ENCODE measurements at places on chromosomes 7 and 10. TPM values are rescaled to one million over a fixed set of nuclear protein-coding genes. Genes with fewer than 3 reads are reported as not detected.

The CYP26A1 gene
- 0.13 TPM for total RNA-seq

GRCh38 chr10:119747940-119748339 lies 22.1 kb downstream of the INPP5F start:
- peaks cover 20% of the 10 kb centered on the region for H3K36me3 ChIP-seq
- H3K27ac ChIP-seq = no peak overlapping the region
- H3K27me3 ChIP-seq = no peaks in the 10 kb centered on the region
- H3K4me3 ChIP-seq = no peak overlapping the region
- H3K4me1 ChIP-seq = peaks cover 45% of the 10 kb centered on the region

DNA sequence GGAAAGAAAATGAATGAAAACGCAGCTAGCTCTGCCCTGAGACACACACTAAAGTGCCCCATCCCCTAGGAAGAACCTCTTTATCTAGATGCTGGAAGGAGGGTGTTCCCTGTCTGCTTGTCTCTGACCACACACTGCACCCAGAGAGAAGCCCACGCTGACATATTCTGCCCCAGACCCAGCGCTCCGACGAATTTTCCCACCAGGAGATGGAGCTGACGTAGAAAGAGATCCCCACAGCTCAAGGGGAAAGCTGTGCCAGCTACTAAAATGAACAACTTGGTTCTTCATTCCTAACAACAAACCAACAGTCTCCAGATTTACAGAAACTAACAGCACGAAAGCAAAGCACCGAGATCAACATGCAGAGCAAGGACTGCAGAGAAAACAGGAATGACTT lies 73.3 kb downstream of the KIAA1549 start:
- no peak overlapping the region for H3K4me3 ChIP-seq
- no peak overlapping the region for H3K27ac ChIP-seq
- no peaks in the 10 kb centered on the region for H3K36me3 ChIP-seq
- no peaks in the 10 kb centered on the region for H3K27me3 ChIP-seq

GRCh38 chr7:25180946-25181345 lies 47.3 kb downstream of the NPVF start:
- peak overlapping the region; percentile 1 for H3K4me3 ChIP-seq
- DNase-seq = no peak
- peaks cover 1% of the 10 kb centered on the region for H3K27me3 ChIP-seq
- peaks cover 15% of the 10 kb centered on the region for H3K4me1 ChIP-seq

- DNase-seq = no peak
- no peak overlapping the region for H3K27ac ChIP-seq
- no peaks in the 10 kb centered on the region for H3K27me3 ChIP-seq
- no peak overlapping the region for H3K4me3 ChIP-seq
- peaks cover 48% of the 10 kb centered on the region for H3K36me3 ChIP-seq
These were observed 13.2 kb downstream of the LDB1 start for GRCh38 chr10:102106998-102107397.

The SPDYE16 gene
- total RNA-seq = 0.59 TPM

The PNLIPRP2 gene
- not detected for total RNA-seq

The CALN1 gene
- not detected for total RNA-seq

GRCh38 chr7:99459087-99459486 lies 6.9 kb downstream of the ATP5MF start:
- no peak overlapping the region for H3K4me3 ChIP-seq
- peaks cover 22% of the 10 kb centered on the region for H3K4me1 ChIP-seq
- peaks cover 76% of the 10 kb centered on the region for H3K36me3 ChIP-seq
- no peaks in the 10 kb centered on the region for H3K27me3 ChIP-seq
- DNase-seq = no peak
- H3K27ac ChIP-seq = no peak overlapping the region

The SUFU gene
- total RNA-seq = 5.7 TPM

The PAX4 gene
- not detected for total RNA-seq

DNA sequence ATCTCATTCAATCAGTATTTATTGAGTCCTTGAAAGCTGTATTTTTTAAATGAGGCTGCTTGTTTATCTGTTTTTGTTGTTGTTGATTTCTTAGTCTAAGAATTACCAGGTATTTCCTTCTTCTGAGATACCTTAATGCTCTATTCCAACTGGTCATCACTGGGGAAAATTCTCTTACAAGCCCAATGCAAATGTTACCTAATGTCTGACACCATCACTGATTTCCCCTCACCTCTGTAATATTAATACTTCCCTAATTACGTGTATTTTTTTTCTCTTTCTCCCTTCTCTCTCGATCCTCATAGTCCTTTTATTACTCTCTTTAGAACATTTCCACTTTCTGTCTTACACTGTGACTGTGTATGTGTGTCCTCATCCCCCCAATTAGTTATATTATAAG lies 13.9 kb downstream of the HDAC9 start:
- H3K27me3 ChIP-seq = no peaks in the 10 kb centered on the region
- H3K36me3 ChIP-seq = peaks cover 13% of the 10 kb centered on the region
- peak overlapping the region; percentile 82 for H3K4me3 ChIP-seq

The TACR2 gene
- not detected for total RNA-seq

The TFR2 gene
- total RNA-seq = 7.5 TPM

DNA sequence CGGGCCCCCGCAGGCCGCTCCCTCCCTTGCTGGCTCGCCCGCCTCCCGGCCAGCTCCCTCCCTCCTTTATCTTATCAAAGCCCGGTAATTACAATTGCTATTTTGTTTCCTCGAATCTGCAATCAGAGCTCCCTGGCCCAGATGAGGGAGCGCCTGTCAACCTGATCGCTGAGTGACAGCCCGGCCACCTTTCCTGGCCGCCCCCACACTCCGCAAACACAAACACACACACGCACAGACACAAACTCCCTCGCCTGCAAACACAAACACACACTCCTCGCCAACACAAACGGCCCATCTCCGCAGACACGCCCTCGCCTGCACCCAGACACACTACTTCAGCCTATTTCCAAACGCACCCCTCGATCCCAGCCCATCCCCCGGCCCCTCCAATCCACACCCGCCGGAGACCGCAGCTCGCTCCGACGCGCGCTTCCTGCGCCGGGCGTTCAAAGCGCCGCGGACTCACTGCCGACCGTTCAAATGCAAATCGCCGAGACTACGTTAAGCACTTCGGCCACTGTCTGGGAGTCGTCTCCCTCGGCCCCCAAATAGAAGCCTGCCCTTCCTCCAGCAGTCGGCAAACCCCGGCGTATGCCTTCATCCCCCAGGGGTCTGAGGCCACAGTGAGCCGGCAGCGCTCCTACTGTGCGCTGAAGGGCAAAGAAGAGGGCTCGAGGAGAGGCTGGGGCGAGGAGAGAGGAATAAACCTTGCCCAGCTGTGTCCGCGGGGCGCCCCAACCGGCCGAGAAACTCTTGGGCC lies 3.0 kb upstream of the FGF8 start:
- H3K27me3 ChIP-seq = peaks cover 26% of the 10 kb centered on the region
- DNase-seq = peak; percentile 46
- H3K4me1 ChIP-seq = peaks cover 70% of the 10 kb centered on the region
- peak overlapping the region; percentile 1 for H3K27ac ChIP-seq
- H3K4me3 ChIP-seq = peak overlapping the region; percentile 83

DNA sequence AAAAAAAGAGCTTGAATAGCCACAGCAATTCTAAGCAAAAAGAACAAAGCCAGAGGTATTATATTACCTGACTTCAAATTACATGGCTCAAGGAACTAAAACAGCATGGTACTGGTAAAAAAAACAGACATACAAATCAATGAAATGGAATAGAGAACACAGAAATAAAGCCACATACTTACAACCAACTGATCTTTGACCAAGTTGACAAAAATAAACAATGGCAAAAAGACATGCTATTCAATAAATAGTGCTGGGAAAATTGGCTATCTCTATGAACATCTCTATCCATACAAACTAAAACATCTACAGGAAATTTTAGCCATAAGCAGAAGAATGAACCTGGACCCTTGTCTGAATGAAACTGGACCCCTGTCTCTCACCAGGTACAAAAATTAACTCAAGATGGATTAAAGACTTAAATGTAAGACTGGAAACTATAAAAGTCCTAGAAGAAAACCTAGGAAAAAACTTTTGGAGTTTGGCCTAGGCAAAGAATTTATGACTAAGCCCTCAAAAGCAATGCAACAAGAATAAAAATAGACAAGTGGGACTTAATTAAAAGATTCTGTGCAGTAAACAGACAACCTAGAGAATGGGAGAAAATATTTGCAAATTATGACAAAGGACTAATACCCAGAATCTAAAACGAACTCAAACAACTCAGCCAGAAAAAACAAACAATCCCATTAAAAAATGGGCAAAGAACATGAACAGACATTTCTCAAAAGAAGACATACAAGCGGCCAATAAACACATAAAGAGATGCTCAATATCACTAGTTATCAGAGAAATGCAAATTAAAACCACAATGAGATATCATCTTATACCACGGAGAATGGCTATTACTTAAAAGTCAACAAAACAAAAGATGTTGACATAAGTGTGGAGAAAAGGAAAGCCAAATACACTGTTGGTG lies 72.8 kb upstream of the DDC start:
- no peak for DNase-seq
- peaks cover 20% of the 10 kb centered on the region for H3K27me3 ChIP-seq
- no peak overlapping the region for H3K4me3 ChIP-seq
- no peaks in the 10 kb centered on the region for H3K36me3 ChIP-seq
- no peaks in the 10 kb centered on the region for H3K4me1 ChIP-seq

DNA sequence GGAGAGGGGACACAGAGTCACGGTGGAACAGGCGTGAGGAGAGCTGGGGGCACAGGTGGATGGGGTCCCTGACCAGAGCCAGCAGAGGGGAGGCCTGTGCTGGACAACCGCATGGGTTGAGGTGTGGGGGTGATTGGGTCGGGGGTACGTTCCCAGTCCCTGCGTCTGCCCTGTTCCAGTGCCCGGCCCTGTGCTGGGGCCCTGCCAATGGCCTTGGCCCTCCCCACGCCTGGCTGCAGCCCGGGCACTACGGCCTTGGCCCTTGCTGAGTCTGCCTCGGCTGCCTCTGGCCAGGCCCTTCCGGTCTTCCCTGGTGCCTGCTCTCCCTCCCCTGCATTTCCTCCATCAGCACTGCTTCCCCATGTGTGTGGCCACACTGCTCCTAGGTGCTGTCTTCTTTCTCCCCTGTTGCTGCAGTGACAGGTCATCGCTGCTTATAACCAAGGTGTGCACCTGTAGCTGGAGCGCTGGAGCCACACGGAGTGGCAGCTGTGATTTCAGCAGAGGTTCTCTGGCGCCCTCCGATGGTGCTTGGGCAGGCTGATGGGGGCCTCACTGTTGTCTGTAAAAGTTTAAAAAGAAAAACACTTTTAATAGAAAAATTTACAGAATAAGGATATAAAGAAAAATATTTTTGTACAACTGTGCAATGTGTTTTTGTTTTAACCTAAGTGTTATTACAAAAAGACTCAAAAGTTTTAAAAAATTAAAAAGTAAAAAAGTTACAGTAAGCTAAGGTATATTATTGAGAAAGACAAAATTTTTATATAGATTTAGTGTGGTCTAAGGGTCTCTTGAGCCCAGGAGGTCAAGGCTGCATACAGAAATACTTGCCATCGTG lies 45.2 kb upstream of the BHLHA15 start:
- H3K4me1 ChIP-seq = peaks cover 21% of the 10 kb centered on the region
- H3K4me3 ChIP-seq = no peak overlapping the region
- peaks cover 2% of the 10 kb centered on the region for H3K36me3 ChIP-seq
- H3K27ac ChIP-seq = no peak overlapping the region
- peak; percentile 44 for DNase-seq
- peaks cover 2% of the 10 kb centered on the region for H3K27me3 ChIP-seq

GRCh38 chr10:420154-421121 lies 269.0 kb downstream of the DIP2C start:
- no peaks in the 10 kb centered on the region for H3K36me3 ChIP-seq
- no peak overlapping the region for H3K27ac ChIP-seq
- H3K4me3 ChIP-seq = no peak overlapping the region
- H3K4me1 ChIP-seq = no peaks in the 10 kb centered on the region

GRCh38 chr7:20033621-20034400 lies 183.4 kb downstream of the MACC1 start:
- no peak overlapping the region for H3K27ac ChIP-seq
- no peak for DNase-seq
- no peaks in the 10 kb centered on the region for H3K36me3 ChIP-seq
- no peaks in the 10 kb centered on the region for H3K27me3 ChIP-seq
- H3K4me3 ChIP-seq = no peak overlapping the region

GRCh38 chr7:149489391-149490024 lies 8.1 kb downstream of the ZNF746 start:
- H3K4me3 ChIP-seq = no peak overlapping the region
- H3K4me1 ChIP-seq = no peaks in the 10 kb centered on the region
- peaks cover 89% of the 10 kb centered on the region for H3K36me3 ChIP-seq
- no peak for DNase-seq
- no peak overlapping the region for H3K27ac ChIP-seq
- H3K27me3 ChIP-seq = no peaks in the 10 kb centered on the region

DNA sequence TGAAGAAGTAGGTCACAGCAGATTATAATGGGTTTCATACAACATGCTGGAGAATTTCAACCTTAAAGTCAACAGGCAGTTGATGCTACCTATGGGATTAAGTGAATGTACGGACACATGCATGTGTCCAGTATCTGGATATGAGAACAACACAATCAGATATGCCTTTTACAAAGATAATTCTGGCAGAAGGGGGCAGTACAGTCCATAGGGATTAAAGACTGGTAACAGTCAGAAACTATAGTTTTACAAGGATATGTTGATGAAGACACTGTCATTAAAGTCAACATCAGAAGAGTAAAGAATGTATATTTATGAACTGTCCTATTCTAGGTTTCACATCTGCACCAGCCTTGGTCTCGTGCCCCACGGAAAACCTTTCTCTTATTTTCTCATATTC lies 41.5 kb downstream of the ANKMY2 start:
- peaks cover 65% of the 10 kb centered on the region for H3K36me3 ChIP-seq
- no peak overlapping the region for H3K27ac ChIP-seq
- H3K4me3 ChIP-seq = no peak overlapping the region

- no peaks in the 10 kb centered on the region for H3K4me1 ChIP-seq
- no peak for DNase-seq
- H3K4me3 ChIP-seq = no peak overlapping the region
- no peak overlapping the region for H3K27ac ChIP-seq
These were observed 48.8 kb downstream of the SFR1 start for GRCh38 chr10:104170610-104171254.

DNA sequence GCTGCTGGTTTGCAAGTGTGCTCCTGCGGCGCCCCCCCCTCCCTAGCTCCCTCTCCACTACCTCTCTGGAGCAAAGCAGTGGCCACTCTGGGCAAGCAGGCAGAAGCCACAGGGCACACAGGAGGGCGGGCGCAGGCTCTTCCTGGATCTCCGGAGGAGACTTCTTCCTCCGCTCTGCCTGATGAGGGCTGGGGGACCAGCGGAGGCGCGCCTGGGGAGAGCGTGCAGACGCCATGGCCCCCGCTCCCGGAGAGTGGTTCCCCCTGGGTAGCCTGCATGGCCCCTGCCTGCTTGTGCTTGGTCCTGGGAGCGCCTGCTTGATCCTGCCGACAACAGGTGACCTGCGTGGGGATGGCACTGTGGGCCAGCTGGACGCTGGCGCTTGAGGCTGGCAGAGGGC lies 29.0 kb downstream of the ANKMY2 start:
- peaks cover 10% of the 10 kb centered on the region for H3K4me1 ChIP-seq
- H3K4me3 ChIP-seq = no peak overlapping the region
- no peak for DNase-seq
- H3K27ac ChIP-seq = no peak overlapping the region
- no peaks in the 10 kb centered on the region for H3K27me3 ChIP-seq

- peak overlapping the region; percentile 39 for H3K4me3 ChIP-seq
- no peak for DNase-seq
- peak overlapping the region; percentile 70 for H3K27ac ChIP-seq
- peaks cover 20% of the 10 kb centered on the region for H3K36me3 ChIP-seq
- H3K27me3 ChIP-seq = no peaks in the 10 kb centered on the region
These were observed 7.1 kb downstream of the CCM2 start for GRCh38 chr7:45007106-45007505.

- no peaks in the 10 kb centered on the region for H3K27me3 ChIP-seq
- no peak for DNase-seq
- no peaks in the 10 kb centered on the region for H3K4me1 ChIP-seq
- no peak overlapping the region for H3K27ac ChIP-seq
These were observed 36.2 kb upstream of the ZNF716 start for GRCh38 chr7:57413529-57414398.

The PDE1C gene
- not detected for total RNA-seq

GRCh38 chr10:70007116-70007820 lies 45.4 kb upstream of the MACROH2A2 start:
- DNase-seq = no peak
- no peak overlapping the region for H3K4me3 ChIP-seq
- H3K27me3 ChIP-seq = peaks cover 45% of the 10 kb centered on the region

Measured in activated B cell treated with CpG ODN at 0.5 μM for 24 hours (primary cell).